ENCODE measurements at places on chromosomes 2 and 18.

- no peak for DNase-seq
These were observed 1.4 kb downstream of the ALPI start for GRCh38 chr2:232457121-232458011.

- no peak for DNase-seq
These were observed 43.0 kb downstream of the WDSUB1 start for GRCh38 chr2:159243529-159243928.

GRCh38 chr2:238242731-238243495 is 3.1 kb upstream of the HES6 start:
- no peak for DNase-seq

- DNase-seq = peak; percentile 30
These were observed 56.9 kb downstream of the DYSF start for GRCh38 chr2:71510196-71510807.

GRCh38 chr18:48892146-48892855 is 58.5 kb downstream of the SMAD7 start:
- no peak for DNase-seq

DNA sequence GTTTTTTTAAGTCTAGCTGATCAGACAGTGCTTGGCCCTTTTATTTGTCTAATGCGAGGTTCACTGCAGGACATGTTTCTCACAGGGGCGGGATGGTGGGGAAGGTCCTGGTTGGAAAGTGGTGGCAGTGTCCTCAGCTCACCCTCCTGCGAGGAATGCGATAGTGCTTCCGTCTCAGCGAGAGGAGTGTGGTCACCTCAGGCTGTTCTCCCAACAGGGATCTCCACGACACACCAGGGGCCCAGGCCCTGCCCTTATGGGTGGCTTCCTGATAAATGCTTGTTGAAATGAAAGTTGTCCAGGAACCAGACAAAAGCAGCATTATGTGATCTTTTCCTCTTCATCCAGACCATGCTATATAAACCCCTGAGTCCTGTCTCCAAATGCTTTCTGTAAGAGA is 70.1 kb downstream of the BOLA3 start:
- DNase-seq = no peak

DNA sequence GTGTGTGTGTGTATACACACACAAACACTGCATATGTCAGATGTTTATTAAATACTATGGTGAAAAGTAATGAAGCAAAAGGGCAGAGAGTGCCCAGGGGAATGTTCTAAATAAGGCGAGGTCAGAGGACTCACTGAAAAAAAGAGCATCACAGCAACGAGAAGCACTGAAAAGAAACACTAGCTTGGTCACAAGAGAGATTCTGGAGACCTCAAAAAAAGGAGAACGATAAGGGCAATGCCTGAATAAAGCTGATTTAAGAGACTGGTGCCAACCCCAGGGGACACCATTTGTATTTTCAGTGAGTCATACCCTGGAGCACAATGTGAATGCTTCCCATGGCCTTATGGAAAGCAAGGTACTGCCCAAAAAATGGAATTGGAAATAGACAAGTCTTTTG is 14.5 kb downstream of the SLC40A1 start:
- DNase-seq = no peak

GRCh38 chr2:190909680-190910079 is 29.1 kb downstream of the GLS start:
- no peak for DNase-seq

DNA sequence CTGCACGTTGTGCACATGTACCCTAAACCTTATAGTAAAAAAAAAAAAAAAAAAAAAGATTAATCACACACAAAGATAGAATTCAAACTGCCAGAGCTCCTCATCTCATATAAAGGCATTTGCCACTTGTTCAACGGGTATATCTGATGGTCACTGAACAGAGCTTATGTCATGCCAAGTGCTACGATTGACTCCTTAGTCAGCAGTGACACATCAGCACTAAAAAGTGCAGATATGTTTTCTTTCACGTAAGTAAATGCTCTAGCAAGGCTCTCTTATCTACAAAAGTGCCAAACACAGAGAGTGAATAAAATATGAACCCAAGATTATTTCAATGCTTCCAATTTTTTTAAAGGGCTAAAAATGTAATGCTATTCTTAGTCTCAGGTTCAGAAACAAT is 1.1 kb downstream of the LMAN1 start:
- no peak for DNase-seq

DNA sequence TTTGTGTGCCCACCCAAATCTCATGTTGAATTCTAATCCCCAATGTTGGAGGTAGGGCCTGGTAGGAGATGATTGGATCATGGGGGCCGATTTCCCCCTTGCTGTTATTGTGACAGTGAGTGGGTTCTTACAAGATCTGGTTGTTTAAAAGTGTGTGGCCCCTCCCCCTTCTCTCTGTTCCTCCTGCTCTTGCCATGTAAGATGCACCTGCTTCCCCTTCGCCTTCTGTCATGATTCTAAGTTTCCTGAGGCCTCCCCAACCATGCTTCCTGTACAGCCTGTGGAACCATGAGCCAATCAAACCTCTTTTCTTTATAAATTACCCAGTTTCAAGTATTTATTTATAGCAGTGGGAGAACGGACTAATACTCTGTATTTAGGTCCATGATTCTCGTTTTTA is 588.1 kb downstream of the DCDC2C start:
- no peak for DNase-seq

Data from NCI-H748 treated with DMSO at 0.1 percent for 48 hours (cell line).